Activated CD4-positive, alpha-beta memory T cell treated with anti-CD3 and anti-CD28 coated beads, Interleukin-2, amount 10 ng/mL, durations not matched to agents 7 days and 5 days (primary cell): ENCODE measurements at places on chromosomes 6 and 20.

GRCh38 chr6:144660561-144661115 is 375.5 kb downstream of the UTRN start:
- DNase-seq = no peak

DNA sequence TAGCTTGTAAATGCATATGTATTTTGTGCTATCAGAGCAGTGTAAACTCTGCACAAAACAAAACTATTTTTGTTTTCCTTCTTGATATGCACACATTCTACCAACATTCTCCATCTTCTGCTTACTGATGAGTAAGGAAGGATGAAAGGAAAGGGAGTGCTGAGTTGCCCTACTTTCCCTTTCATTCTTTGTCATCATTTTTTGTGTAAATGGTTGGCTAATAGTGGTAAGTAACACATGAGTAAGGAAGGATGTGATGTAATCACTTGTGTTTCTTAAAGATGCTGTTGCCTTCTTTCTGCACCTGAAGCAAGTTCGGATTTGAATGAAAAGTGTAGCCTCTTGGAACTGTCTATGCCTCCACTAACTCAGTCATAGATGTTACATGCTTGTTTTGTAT is 4.6 kb upstream of the REV3L start:
- no peak for DNase-seq

GRCh38 chr20:49969234-49969633 is 13.5 kb upstream of the SNAI1 start:
- no peak for DNase-seq

- peak; percentile 85 for DNase-seq
Observed at GRCh38 chr6:73452107-73452461, at the start of gene CGAS. TSS of gene CGAS (minus strand) at chr6:73452297. CDS start at chr6:73452181, 116 bp downstream.

DNA sequence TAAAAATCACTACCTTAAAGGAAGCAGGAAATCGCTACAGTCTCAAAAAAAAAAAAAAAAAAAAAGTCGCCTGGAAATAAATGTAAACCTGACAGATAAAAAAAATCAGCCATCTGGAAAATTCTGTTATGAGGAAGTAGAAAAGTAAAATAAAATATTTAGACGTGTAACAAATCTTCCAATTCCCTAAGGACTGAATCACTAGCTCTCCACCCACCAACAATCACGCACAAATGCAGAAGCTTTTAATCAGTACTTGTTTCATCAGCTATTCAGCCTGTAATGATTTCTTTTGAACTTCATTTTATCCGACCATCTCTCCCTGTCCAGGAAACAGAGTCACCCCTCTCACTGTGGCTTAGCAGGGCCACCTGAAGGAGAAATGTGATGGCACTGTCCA is 59.0 kb downstream of the SLC23A2 start:
- no peak for DNase-seq

DNA sequence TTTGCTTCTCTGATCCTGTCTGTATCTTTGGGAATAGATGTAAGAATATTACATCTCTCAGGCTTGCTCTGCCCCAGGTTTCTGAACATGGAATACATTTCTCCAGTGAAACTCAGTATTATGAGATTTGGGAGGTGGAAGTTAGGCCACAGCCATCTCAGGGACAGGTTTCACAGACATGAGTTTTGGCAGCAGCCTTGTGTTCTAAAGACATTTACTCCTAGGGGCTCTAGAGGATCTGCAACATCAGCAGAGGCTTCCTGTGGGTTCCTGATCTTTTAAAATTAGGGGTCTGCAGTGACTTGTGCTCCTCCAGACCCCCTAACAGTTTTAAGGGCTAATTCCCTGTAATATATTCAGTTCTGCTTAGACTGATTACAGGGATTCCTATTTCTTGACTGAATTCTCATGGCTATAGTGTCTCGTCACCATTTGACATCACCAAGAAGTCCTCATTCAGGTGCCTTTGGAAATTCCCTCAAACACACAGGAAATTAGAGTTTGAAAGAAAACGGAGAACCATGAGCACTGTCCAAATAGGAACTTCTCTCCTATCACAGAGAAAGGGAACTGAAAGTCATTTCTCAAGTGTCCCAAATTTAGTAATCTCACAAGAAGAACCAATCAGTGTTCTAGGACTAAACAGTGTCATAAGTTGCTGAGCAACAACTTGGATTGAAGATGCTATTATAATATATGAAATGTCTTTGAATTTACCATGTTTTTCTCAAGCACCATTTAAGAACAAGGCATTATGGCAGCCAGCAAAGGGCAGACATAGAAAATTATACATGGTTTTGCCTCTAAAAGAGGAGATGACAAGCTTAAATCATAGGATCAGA is 2.5 kb upstream of the HLA-DRA start:
- no peak for DNase-seq

DNA sequence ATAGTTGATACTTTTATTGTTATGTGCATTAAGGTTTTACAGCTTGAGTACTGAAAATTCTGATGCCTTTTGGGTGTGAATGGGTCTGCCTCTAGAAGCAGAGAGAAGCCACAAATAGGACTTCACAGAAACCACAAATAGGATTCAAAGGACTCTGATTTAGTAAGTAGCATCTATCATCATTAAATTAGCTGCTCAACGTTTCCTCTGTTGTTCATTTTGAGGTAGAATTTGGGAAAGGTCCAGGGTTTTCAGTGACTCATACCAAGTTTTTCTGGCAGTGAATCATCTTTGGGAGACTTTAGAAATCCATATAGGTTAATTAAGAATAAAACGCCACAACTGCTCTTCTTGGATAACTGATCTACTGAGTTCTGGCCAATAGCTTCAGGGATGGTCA is 105.1 kb downstream of the PHF3 start:
- no peak for DNase-seq

GRCh38 chr20:23629542-23630391 is 8.0 kb downstream of the CST3 start:
- no peak for DNase-seq

GRCh38 chr6:168332020-168332419 is 12.4 kb upstream of the DACT2 start:
- DNase-seq = no peak

DNA sequence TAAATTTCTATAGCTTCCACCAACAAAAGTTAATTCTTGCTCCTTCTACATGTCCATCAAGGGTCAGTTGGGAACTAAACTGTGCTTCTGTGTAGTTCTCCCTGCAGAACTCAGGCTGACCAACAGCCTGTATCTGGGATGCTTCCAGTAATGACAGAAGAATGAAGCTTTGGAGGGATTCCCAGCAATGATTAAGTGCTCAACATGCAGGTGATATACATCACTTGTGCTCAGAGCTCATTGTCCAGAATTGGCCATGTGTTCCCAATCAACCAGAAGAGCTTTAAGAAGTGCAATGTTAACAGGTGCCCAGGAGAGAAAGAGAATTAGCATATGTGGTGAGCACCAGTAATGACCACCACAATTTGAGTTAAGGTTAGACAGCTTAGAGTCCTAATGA is 37.4 kb upstream of the SNRPB2 start:
- no peak for DNase-seq

GRCh38 chr6:14142511-14143223 is 25.1 kb downstream of the CD83 start:
- DNase-seq = no peak

GRCh38 chr6:149983145-149983544 is 19.4 kb downstream of the ULBP1 start:
- DNase-seq = peak; percentile 13

DNA sequence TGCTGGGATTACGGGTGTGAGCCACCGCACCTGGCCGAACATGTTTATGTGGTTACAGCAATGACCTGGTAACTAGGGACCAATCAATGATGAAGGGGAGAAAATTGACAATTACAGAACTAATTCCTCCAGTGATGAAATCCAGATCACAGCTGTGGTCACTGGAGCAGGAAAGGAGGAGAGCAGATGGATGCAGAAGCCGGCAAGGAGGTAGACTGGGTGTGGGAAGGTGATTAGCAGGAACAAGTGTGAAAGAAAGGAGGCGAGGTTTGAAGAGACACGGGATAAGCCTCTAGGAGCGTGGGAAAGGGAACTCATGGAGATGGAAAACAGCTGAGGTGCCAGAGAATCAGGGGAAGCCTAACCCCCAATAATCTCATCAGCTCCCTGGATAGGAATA is 17.2 kb upstream of the SPAG4 start:
- no peak for DNase-seq

DNA sequence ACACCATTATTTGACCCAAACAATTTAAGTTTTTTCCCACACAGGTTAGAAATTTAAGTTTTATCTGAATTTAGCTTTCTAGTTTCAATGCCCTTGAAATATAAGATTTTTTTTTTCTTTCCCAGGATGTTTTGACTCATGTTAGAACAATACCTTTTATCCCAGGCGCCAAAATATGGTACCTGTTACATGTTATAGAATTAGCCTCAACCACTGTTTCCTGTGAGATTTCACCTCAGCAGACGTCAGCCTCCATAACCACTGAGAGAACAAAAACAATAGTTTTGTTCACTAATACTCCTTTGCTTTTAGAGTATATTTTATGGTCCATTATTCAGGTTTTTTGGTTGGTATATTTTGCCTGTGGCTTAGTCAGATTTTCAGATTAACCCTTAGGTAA is 302.9 kb downstream of the CDKAL1 start:
- peak; percentile 18 for DNase-seq

- peak; percentile 83 for DNase-seq
Observed at GRCh38 chr6:73523434-73524123, 2.7 kb upstream of the EEF1A1 start.

- DNase-seq = no peak
Observed at GRCh38 chr6:84332139-84333034, 104.9 kb upstream of the CEP162 start.

- DNase-seq = no peak
Observed at GRCh38 chr6:130862370-130862769, 35.2 kb downstream of the SMLR1 start.

GRCh38 chr6:5657684-5658430 is 348.9 kb downstream of the NRN1 start:
- no peak for DNase-seq

GRCh38 chr6:37010402-37010892 is 5.0 kb downstream of the FGD2 start:
- no peak for DNase-seq

- no peak for DNase-seq
Observed at GRCh38 chr6:131877999-131878789, 70.4 kb downstream of the ENPP1 start.

GRCh38 chr6:32794510-32794909 is 22.3 kb downstream of the HLA-DOB start:
- no peak for DNase-seq

GRCh38 chr6:34414999-34415858 is 10.6 kb downstream of the RPS10 start:
- DNase-seq = peak; percentile 35

- DNase-seq = no peak
Observed at GRCh38 chr20:17358854-17359253, 132.0 kb downstream of the PCSK2 start.

DNA sequence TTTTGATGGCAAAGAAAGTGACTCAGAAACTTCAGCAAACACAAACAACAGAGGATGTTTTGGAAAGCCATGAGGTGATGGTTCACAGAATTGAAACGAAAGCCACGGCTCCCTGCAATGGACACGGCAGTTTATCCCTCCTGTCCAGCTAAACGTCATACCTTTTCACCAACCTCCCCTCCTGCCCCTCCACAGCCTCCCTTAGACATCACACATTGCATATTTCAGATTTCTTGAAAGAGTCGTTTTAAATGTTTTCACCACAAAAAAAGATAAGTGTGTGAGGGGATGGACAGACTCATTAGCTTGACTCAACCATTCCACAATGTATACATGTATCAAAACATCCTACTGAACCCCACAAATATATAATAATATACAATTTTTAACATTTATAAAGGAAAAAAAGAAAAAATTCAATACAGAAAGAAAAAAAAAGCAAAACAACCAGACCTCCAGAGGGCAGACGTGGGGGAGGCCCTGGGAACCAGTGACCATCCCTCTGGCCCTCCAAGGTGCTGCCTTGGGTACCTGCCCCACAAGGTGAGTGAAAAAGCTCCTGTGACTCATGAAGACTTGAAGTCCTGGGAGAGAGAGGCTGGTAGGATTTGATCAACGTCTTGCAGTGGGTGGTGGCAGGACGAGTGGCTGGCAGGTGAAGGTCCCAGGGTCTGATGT is 117.2 kb upstream of the THBS2 start:
- DNase-seq = no peak

- no peak for DNase-seq
Observed at GRCh38 chr20:5567644-5568043, 182.6 kb upstream of the SHLD1 start.

DNA sequence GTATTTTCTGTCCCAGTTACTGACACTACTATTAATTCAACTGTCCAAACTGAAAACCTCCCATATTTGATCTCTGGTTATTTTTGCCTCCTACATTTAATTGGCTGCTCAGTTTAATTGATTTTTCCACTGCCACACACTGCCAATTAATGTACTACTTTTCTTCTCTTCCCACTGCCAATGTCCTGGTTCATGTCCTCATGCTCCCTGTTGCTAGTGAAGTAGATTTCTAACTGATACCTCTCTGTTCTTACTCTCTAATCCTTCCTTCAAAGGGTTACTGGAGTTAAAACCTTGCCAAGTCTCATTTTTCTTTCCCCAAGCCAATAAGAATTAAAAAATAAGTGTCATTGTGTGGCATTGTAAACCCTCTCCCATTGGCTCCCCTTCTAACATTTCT is 440.6 kb upstream of the JAG1 start:
- no peak for DNase-seq

- no peak for DNase-seq
Observed at GRCh38 chr6:14765106-14765505, 480.8 kb upstream of the JARID2 start.
